ENCODE measurements at places on chromosomes 1 and 21.
A peak's percentile ranks its signal among the peaks of the same experiment; 100 is the strongest.

- no peak for DNase-seq
These were observed 139.3 kb downstream of the PGBD5 start for GRCh38 chr1:230286890-230287269.

DNA sequence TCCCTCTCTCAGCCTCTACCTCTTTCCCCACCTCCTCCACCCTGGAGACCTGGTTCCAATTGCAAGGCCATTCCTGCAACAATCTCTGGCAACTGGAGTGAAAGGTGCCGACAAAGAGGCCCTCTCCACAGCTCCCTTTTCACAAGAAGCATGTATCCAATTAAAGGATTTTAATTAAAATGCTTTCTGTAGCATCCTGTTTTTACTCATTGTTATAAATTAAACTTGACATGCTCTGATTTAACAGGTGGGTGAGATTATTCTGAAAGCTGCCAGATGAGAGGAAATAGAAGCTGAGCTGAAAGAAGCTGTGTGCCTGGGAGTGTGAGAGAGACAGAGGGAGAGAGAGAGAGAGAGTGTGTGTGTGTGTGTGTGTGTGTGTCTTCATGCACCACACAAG, 160.5 kb downstream of the TBX15 start:
- no peak for DNase-seq

- DNase-seq = no peak
These were observed 46.5 kb upstream of the BEND5 start for GRCh38 chr1:48823168-48823567.

DNA sequence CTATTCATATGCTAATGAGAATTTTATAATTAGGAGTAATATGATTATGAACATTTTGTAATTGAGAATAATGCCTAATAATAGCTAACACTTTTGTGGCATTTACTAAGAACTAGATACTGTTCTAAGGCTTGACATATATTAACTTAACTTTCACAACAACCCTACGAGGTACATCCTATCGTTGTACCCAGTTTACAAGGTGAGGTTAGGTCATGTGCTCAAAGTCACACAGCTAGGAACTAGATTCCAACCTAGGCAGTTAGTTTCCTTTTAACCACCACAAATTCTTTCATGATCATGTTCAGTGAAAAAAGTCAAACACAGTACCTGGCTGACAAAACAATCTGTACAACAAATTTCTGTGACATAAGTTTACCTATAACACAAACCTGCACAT, 13.0 kb upstream of the ERRFI1 start:
- DNase-seq = no peak

GRCh38 chr1:248792342-248792741, 33.4 kb downstream of the SH3BP5L start:
- DNase-seq = no peak

DNA sequence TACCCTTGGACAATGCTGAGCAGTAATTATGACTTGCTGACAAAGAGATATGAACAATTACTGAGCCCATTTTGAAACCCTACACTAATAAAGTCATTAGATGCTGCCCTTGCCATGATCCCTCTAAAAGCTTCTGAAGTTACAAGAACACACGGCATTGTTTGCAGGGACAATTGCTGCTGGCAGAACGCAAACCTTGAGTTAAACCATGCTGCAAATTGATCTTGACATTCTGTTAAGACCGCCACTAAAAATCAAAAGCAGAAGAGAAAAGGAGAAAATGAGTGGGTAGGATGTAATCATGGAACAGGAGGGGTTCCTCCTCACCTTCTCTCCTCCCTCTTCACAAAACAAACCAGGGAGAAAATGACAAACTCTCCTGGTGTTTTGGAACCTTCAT, 136.2 kb upstream of the DMRTA2 start:
- DNase-seq = no peak

DNA sequence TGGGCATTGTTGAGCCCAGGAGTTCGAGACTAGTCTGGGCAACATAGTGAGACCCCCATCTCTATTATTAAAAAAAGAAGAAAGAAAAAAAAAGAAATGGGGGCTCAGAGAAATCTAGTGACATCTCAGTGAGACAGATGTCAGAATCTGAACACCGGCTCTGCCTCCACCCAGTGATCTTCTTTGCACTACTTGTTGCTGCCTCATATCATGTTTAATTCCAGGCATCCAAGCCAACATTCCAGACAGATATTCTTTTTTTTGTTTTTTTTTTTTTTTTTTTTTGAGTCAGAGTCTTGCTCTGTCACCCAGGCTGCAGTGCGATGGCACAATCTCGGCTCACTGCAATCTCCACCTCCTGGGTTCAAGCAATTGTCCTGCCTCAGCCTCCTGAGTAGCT, 5.0 kb upstream of the ARL8A start:
- no peak for DNase-seq

- no peak for DNase-seq
These were observed 9.8 kb upstream of the RHBG start for GRCh38 chr1:156359249-156359648.

DNA sequence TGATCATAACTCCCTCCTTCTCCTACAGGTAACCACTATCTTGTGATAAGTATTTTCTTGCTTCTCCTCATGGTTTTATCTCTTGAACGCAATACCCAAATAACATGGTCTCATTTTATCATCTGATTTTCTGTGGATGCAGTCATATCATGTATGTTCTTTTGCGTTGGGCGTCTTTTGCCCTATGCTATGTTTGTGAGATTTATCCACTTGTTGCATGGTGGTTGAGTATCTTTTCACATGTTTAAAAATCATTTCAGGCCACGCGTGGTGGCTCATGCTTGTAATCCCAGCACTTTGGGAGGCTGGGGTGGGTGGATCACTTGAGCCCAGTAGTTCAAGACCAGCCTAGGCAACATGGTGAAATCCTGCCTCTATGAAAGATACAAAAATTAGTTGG, 15.6 kb downstream of the PADI3 start:
- no peak for DNase-seq

DNA sequence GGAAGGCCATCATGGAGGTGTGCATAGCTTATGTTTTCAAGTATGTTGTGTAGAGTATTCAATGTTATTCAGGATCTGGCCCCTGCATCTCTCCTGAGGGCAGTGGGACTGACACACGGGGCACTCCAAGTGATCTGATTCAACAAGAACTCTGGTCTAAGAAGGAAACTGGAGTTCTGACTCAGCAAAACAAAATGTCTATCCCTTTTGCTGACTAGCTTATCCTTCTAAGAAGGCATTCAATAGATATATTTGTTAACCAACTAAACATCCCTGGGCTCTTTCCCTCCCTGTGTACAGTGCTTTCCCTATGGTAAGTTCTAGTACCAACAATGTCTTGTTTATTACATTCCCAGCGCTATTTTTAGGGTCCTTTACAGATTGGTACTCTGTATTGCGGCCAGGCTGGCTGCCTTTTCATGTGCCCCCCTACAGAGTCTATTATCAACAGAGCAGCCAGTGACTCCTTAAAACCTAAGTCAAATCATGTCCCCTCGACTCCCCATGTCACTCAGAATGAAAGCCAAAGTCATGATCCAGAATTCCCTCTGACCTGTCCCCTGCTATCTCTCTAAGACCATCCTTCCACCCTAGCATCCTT, 304.9 kb downstream of the KCNH1 start:
- DNase-seq = no peak

DNA sequence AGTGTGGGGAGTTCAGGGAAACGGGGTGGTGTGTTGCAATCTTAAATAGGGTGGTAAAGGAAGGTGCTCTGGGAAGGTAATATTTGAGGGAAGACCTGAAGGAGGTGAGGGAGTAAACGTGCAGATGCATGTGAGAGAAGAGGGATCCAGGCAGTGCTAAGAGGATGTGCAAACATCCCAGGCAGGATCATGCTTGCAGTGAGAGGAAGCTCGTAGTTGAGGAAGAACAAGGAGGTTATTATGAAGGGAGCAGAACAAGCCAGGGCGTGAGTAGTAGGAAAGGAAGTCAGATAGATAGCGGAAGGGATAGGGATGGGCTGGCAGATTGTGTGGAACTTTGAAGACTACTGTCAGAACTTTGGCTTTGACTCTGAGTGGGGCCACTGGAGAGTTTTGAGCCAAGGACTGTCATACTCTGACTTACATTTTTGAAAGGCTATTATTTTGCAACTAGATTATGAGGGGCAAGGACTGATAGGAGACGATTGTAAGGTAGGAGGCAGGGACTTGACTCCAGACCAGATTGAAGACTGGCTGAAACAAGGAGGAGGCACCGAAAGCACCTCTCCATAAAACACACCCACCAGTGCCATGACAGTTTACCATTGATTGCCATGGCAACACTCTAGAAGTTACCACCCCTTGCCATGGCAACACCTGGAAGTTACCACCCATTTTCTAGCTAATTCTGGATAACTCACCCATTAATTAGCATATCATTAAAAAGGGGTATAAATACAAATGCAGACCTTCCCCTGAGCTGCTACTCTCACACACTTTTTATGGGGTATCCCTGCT, 67.0 kb downstream of the XCL2 start:
- no peak for DNase-seq

GRCh38 chr1:69982992-69983391, 222.4 kb downstream of the LRRC40 start:
- DNase-seq = peak; percentile 40

- DNase-seq = no peak
These were observed 1.7 kb upstream of the LAMB3 start for GRCh38 chr1:209653915-209654351.

DNA sequence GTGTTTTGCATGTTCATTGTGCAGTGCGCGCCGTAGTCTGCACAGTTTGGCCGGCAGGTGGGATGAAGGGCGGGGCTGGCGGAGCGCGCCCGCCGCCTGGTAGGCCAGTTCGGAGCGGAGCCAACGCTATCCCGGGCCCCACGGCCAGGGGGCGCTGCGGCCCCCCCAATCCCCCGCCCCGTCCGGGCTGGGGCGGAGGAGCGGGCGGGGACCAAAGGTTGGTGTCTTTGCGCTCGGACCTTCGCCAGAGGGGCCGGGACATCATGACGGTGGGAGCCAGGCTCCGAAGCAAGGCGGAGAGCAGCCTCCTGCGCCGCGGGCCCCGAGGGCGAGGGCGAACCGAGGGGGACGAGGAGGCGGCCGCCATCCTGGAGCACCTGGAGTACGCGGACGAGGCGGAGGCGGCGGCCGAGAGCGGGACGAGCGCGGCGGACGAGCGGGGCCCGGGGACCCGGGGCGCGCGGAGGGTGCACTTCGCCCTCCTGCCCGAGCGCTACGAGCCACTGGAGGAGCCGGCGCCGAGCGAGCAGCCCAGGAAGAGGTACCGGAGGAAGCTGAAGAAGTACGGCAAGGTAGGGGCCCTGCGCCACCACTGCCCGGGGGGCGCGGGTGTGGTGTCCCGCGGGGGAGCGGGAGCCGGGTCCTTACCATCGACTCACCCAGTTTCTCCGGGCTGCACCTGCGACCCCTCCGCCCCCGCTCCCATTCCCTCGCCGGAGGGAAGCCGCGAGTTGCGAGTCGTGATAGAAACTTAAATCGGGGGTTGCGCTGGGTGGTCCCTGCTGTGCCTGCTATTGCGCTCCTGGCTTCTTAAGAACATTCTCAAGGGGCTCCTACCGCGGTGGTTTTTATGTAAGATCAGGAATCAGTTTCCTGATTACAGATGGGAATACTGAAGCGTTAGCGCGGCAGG, at the start of gene C1orf115:
TSS of gene C1orf115 (plus strand) at position 224 of the 913 bp plus-strand sequence. CDS start at position 264, 40 bp downstream.
- DNase-seq = peak; percentile 14

- no peak for DNase-seq
These were observed 89.0 kb downstream of the TBX19 start for GRCh38 chr1:168369655-168370054.

DNA sequence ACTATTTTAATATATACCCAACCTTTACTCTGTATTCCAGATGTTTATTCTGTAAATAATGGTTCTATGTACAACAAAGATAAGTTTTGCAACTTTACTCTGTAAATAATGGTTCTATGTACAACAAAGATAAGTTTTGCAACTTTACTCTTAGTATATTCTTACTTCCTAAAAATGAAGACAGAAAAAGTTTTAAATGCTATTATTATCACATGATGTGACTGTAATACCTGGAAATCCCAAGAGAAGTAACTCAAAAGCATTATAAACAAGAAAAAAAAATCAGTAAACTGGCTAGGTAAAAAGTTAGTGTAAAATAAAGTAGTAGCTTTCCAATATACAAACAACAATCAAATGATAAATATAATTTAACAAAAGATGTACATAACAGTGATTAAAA, 18.5 kb upstream of the EXO1 start:
- DNase-seq = no peak

DNA sequence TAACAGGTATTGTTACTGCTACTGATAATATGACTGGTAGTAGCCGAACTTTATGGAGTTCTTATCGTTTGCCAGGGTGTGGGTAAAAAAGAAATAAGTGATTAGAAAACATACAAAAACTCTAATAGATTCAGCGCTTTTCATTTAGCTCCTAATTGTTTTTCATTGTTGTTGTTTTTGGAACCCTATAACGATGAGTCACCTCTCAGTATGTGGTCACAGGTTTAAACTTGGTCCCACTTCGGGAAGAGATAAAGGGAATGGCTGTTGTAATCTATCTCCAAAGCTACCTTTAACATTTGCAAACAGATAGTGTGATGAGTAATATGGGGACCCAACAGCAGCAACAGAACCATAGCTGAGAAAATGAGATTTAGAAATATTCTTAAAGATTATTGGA, 62.7 kb upstream of the BCL10 start:
- DNase-seq = no peak

DNA sequence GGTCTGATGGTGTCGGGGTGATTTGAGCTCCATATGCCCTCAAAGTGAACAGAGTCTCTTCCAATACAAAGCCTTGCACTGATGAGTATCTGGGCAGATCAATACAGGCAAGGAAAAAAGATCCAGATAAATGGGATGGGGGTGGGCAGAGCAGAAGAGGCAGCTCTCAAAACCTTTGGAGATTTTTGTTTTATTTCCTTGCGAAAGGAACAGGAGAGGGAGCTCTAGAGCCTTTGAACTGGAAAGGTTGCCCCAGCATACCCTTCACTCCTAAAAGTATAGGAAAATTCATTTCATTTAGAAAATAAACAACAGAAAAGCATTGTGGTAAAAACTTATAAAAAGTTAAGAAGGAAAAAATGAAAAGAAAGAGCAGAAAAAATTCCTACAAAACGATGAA, 31.4 kb upstream of the OLIG2 start:
- no peak for DNase-seq

- DNase-seq = peak; percentile 71
These were observed 63.7 kb downstream of the MAP10 start for GRCh38 chr1:232868793-232869491.

DNA sequence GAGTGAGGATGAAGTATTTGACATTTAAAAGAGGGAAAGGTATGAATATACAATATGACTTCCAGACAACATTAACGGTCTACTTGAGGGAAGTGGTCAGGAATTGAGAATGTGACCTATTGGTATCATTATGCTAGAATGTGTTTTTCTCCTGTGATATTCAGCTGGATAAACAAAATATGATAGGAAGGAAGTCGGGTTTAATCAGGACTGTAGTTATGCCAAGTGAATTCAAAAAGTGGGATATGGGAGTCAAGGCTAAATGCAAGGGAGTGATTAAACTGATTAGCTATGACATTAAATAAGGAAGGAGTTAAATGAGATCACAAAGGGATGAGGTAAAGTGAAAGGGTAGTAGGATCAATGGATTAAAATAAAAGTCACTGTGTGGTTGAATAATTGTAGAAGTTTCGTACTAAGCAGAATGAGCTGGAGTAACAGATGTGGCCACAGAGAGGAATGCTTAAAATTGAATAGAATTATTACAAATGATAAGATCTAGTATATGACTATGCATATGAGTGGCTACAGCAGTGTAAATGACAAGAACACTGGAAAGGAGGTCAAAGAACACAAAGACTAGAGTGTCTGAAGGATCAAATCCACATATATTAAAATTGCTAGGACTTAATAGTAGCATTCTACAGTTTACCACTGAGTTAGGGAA, 62.5 kb downstream of the TRIM33 start:
- DNase-seq = no peak
